ENCODE measurements at places on chromosomes 12 and 14.

GRCh38 chr12:89029961-89030360, 322.3 kb downstream of the DUSP6 start:
- no peak for DNase-seq

DNA sequence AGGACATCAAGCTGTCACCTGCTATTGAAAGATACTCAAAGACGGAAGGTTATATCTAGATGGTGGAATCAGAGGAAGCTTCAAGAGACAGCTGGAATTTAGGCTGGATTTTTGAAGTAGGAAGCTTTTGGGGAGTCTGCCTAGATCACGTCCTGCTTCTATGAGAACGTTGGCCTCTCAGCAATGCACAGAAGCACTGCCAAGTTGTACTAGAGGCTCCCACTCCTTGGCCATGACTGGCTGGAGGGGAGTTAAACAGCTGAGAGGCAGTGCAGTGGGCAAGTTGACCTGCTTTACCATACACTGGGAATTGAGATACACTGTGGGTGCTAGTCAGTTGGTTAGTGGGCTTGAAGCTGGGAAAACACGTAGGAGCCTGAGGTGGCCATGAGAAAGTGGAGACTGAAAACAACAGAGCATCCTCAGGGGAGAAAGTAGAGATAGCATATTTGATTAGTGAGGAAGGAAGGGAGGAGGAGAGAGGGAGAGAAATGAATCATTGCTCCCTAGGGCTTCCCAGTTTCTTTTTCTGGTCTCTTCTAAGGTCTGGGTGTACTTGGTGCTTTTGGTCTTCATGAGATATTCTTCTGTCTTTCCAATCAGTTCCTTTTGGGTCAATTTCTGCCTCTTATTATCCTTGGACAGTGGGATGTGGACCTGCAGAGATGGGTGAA, 110.8 kb downstream of the EMP1 start:
- DNase-seq = no peak

DNA sequence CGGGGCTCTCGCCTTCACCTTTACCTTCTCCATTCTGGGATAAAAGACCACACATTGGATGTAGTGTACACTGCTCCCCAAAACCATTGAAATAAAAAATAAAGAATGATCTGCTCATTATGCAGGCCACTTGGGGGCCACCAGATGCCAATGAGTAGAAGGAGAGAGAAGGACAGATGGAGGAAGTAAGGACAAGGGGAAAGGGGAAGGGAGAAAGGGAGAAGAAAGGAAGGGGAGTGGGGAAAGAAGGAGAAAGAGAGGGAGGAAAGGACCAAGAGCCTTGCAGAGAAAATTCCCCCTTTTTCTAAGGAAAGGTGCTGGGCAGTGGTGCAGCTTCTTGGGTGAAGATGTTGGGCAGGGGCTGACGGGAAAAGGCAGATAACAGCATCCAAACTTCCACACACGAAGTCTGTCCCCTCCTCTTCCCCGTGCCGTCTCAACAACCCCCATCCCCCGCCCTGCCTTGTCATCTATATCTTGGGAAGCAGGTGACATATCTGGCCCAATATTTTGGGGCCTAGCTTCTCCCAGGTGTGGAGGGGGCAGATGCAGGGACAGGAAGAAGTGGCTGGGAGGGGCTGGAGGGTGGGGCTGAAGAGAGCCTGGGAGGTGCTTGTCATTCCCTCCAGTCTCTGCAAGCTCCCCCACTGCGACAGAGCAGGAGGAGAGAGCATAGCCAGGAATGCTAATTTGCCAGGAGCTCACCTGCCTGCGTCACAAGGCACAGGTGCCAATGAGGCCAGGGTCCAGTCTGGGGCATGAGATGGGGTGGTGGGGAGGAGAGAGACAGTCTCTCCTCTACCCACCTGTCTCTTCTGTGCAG, 107.5 kb downstream of the SINHCAF start:
- DNase-seq = no peak

DNA sequence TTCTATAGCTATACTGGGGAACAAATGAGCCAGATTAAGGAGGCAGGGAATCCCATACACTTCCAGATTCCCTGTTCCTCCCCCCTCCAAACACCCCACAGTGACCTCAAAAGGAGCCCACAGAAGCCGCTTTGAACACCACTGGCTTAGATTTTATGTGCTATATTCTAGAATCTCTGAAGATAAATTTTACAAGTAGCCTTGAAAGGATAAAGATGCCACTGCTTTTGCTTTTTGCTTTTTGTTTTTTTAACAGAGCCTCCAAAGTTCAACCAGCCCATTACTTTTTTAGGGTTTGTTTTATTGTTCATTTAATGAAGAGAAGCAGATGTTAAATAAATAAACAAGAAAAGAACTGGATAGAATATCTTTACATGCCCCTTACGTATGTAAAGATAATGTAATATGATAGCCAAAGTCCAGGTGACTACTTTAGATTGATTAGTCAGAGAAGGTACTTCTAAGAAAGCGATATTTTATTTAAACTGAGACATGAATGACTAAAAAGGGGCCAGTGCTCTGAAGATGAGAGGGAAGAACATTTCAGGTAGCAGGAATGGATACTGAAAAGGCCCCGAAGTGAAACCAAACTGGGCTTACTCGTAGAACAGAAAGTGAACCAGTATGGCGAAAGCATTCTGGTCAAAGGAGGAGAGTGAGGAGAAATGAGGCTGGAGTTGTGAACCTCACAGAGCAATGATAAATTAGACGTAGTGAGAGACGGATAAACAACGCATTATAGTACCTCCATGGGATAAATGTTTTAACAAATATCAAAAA, 44.6 kb downstream of the DUSP6 start:
- peak; percentile 12 for DNase-seq

DNA sequence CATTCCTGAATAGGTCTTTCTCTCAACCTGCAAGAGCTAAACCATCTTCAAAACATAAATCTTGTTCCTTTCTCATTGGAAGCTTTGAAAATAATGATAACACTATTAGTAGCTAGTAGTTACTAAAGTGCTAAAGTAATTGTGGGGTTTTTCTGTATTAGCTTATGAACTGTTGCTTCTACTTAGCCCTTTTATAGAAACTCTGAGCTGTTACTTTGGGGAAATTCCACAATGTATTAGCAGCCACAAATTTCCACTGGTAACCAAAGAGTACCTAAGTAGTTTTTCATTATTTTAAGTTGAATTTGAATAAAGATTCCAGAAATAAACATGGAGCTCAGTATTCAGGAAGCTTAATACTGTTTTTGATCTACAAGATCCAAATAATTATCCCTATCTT, 6.4 kb upstream of the MAPK1IP1L start:
- DNase-seq = no peak

- DNase-seq = no peak
Observed at GRCh38 chr12:124445121-124445718, 122.2 kb downstream of the NCOR2 start.

DNA sequence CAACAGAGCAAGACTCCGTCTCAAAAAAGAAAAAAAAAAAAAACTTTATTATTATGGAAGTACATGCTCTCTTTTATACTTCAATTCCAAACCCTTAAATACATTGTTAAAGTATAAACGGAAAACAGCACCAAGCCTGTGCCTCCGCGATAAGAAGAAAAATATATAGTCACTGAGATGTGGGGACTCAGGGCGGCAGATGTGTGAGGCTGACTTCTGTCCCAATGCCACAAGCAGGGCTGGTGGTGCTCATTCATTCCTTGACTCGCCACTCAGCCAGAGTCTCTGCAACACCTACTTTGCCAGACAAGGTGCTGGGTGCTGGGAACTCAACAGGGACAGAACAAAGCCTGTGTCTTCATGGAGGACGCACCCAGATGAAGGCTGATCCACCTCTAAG, 13.8 kb downstream of the LGMN start:
- DNase-seq = no peak

DNA sequence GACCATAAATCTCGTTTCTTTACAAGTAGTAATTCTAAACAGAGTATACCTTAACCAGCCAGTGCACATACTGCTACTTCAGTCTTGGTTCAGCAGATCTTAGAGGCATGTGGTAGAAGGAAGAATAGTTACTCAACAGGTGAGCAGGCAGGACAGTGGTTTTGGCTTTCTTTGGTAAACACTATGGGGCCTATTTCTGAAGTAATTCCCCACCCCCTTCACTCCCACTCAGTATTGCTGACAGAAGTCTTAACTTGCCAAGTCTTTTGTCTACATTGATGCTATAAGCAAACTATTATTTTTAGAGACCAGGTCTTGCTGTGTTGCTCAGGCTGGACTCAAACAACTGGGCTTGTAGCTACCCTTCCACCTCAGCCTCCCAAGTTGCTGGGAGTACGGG, 68.5 kb downstream of the FBXO34 start:
- DNase-seq = peak; percentile 92

DNA sequence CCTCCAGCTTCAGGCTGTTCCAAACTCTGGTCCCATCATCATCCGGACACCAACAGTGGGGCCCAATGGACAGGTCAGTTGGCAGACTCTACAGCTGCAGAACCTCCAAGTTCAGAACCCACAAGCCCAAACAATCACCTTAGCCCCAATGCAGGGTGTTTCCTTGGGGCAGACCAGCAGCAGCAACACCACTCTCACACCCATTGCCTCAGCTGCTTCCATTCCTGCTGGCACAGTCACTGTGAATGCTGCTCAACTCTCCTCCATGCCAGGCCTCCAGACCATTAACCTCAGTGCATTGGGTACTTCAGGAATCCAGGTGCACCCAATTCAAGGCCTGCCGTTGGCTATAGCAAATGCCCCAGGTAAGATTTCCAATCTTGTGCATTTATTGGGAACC, 3.3 kb downstream of the SP1 start:
- no peak for DNase-seq

GRCh38 chr12:79200176-79200575, 335.6 kb downstream of the SYT1 start:
- DNase-seq = no peak

GRCh38 chr14:51862176-51862796, 1.9 kb downstream of the GNG2 start:
- DNase-seq = no peak

GRCh38 chr12:16606201-16606849, 363 bp upstream of the LMO3 start:
- no peak for DNase-seq

GRCh38 chr14:86619726-86620125, 1089.8 kb downstream of the FLRT2 start:
- DNase-seq = no peak

DNA sequence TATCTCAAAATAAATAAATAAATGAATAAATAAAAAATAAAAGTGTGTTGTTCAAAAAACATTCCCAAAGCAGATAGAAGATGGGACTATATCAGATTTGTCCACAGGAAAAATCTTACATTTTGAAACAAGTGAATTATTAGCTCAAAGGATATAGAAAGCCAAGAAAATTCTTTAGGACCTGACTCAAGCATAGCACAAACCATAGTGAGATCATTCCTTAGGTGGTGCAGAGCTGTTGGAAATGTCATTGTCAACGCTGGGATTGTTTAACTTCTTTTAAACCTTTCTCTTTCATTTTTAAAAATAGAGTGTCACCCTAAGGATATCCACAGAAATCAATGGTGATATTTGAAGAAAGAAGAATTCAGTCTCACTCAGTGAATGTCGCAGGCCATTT, 43.5 kb downstream of the DRAM1 start:
- no peak for DNase-seq

DNA sequence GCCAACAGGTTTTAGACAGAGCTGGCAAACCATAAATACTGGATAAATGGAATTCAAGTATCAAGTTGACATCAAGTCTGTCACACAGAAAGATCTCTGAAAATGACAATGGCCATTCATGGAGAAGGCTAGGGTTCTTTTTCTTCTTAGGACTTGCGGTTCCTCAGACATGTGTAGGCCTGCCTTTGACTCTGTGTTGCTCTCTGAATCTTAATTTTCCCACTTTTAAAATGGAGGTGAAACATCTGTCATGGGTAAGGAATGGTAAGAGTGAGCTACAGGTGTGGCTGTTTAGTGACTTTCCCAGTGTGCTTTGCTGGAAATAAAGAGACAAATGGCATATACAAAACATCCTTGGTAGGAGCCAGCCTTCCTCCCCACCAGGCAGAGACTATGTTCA, 79.2 kb downstream of the PTCSC3 start:
- peak; percentile 50 for DNase-seq

Measured in bronchial epithelial cell (primary cell).